ENCODE measurements at places on chromosomes 6 and 20.

DNA sequence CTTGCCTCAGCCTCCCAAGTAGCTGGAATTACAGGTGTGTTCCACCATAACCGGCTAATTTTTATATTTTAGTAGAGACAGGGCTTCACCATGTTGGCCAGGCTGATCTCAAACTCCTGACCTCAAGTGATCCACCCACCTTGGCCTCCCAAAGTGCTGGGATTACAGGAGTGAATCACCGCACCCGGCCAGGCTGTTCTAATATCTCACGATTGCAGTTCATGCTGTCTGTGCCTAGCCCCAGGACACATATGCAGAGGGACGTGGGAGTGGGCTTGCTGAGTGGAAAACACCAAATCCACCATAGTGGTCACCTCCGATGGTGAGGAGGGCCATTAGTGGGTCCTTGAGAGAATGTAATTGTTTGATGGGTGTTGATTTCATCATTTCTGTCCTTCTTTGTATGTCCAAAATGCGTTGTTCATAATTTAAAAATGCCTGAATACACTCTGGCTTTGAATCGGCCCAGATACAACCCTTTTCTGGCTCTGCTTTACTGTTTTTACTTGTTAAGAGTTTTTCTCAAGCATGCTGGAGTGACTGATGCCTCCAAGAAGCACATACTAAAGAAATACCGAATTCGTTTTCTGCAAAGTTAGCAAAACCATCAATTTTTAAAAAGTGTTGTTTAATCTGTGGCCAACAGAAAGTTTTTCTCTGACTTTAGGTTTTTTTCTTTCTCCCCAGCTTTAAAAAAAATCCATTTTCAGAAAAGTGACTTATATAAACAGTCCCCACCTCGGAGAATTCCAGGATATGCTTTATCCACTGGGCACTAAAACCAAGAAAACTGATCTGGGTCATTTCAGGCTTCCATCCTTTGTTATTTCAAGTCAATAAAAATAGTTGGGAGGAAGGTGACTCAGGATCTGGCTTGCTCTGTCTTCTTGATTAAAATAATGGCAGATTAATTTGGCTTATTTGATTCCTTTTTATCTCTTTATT lies 18.8 kb upstream of the RALGAPA2 start:
- DNase-seq, result no peak

GRCh38 chr6:18261877-18262276 lies 2.5 kb downstream of the DEK start:
- DNase-seq, result no peak

- no peak for DNase-seq
These were observed 13.1 kb downstream of the RRAGD start for GRCh38 chr6:89398762-89399525.

DNA sequence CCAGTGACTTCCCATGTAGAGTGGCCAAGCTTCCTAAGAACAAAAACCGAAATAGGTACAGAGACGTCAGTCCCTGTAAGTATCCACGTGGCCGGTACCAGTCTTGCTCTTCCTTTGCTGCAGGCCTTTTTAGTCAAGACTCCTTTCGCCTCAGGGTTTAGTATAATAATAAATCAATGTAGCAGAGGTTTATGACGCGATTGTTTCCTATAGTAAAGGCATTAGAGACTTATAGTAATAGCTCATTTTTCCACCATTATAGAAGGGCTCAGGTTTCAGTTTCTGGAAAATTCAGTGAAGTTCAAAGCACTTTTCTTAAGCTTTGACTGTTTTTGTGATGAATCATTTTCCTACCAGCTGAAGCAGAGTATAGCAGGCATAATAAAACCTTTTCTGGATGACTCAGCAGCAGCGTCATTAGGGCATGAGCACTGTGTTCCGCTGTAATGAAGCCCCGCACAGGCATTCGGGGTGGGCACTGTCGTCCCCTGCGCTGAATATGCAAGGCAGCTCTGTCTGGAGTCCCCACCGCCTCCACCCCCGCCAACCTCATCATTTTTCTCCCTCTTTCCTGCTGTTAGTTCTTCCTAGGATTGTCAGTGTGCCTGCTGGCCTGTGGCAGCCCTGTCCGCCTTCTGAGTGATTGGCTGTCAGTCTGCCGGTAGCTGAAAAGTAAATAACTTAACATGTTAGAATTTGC lies 51.3 kb downstream of the PTPN1 start:
- DNase-seq, result peak; percentile 35

DNA sequence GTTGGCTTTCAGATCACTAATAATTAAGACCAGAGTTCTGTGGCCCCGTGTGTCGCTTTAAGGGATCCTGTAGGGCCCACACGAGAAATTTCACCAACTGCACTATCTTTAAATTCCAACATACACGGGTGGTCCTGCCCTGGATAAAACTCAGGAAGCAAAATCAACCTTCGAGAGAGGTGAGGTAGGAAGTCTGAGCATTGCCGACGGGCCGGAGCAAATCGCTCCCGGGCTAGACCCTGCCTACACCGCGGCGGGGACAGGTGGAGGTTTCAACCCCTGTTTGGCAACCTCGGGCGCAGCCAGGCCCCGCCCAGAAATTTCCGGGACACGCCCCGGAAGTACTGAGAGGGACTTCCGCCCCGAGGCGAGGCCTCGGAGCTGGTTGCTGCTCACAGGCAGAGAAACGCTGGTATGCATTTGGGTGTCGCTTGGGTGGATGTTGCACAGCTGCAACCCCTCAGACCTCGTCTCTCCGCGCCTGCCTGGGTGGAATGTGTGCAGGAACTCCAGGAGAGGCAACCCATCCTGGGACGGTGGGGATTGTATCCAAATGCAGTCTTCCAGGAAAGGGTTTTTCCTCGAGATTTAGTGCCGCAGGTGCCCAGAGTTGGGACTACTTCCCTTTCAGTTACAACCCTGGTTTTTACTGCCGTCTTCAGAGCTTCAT lies 19.9 kb downstream of the ZKSCAN8 start:
- peak; percentile 67 for DNase-seq

GRCh38 chr6:136073216-136073615 lies 176.9 kb downstream of the MTFR2 start:
- no peak for DNase-seq

DNA sequence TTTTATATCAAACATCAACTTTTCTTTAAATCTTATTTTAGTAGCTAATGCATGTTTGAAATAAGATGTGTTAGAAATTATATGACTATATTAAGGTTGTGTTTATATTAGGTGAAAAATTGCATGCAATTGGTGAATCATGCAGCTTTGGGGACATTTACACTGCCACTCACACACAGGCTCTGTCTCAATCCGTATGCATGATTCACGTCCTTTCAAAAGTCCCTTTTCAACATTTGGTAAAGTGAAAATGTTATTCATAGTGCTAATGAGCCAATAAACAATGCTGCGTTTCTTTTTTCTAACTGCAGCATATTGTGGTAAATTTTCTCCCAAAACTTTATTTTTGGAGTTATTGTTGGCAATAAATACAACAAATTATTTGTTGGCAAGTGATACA lies 198.0 kb downstream of the FUT9 start:
- DNase-seq, result no peak

DNA sequence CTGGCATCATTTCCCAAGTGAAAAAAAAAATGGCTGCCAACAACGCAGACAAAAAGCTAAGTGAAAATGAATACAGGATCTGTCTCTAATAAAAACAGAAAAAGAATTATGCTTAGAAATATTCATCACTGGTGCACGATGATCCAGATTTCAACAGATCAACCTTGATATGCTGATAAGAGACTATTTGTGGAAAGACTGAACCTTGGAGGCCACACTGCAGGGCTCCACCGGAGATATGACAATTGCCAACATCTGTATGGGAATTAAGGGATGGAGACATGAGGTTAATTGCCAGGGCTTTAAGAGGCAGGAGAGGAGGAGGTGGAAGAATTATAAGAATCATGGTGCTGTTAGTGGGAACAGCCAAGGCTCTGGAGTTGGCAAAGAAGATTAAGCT lies 48.3 kb downstream of the PFDN4 start:
- DNase-seq, result no peak

DNA sequence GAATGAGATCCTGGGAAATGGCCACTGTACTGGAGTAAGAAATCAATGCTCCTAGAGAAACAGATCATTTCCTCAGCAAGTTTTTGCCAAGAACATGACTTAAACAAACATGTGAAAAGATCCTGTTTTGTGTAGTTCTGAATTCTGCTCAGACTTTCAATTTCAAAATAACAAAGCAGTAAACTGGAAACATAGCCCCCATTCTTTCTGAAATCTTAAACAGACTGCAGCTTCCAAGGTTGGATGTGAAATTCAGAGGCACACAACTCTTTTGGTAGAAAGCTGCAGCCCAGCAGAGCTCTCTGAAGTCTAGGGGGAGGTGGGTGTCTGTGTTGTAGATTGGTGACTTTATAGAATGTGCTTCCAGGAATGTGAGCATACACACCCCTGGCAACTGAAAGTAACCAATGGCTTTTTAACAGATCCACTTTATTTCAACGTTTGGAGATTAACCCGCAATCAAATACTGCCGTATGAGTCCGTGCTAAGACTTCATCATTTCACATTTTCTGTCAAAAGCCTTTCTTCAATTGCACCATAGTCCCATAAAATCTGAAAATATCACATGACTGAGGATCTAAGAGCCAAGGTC lies 86.4 kb downstream of the ATXN1 start:
- no peak for DNase-seq

- DNase-seq, result no peak
These were observed 177.7 kb downstream of the KLHL32 start for GRCh38 chr6:97102145-97102790.

DNA sequence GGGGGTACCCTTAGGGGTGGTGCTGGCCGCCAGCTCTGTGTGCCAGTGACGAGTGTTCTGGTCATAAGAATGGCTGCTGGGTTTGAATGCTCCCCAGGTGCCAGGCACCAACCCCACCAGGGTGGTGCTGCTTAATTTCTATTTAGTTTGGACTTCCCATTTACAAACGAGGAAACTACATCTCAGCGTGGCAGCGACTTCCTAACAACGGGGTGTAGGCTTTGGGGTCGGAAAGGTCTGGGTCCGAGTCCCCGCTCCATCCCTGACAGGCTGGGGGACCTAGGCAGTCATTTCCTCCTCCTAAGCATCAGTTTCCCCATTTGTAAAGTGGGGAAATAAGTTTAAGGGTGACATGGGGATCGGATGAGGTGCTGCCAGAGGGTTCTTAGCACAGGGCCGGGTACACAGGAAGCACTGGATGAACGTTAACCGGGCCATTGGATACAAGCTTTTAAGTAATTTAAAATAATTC lies 30.3 kb downstream of the CEBPB start:
- no peak for DNase-seq
